Activated T-helper 1 cell treated with anti-CD3 and anti-CD28 coated beads, Interleukin-12 subunit alpha, Interleukin-12 subunit beta, Interleukin-2, Interleukin-4 antibody, amounts not matched to agents 30 ng/mL and 10 ng/mL and 1 ng/mL, durations not matched to agents 14 hours and 24 hours and 36 hours (primary cell): ENCODE measurements at places on chromosomes 7 and 10.

GRCh38 chr10:22824520-22824919, 103.3 kb upstream of the ARMC3 start:
- no peak for DNase-seq

- no peak for DNase-seq
These were observed 319.9 kb upstream of the COBL start for GRCh38 chr7:51636503-51636902.

GRCh38 chr7:74306730-74307469, 17.7 kb downstream of the CLIP2 start:
- no peak for DNase-seq

GRCh38 chr7:99124236-99124635, 19.7 kb downstream of the SMURF1 start:
- DNase-seq, result no peak

GRCh38 chr10:51367127-51367526, 292.8 kb downstream of the PRKG1 start:
- no peak for DNase-seq

GRCh38 chr10:99660662-99661376, 1.5 kb downstream of the ENTPD7 start:
- no peak for DNase-seq

DNA sequence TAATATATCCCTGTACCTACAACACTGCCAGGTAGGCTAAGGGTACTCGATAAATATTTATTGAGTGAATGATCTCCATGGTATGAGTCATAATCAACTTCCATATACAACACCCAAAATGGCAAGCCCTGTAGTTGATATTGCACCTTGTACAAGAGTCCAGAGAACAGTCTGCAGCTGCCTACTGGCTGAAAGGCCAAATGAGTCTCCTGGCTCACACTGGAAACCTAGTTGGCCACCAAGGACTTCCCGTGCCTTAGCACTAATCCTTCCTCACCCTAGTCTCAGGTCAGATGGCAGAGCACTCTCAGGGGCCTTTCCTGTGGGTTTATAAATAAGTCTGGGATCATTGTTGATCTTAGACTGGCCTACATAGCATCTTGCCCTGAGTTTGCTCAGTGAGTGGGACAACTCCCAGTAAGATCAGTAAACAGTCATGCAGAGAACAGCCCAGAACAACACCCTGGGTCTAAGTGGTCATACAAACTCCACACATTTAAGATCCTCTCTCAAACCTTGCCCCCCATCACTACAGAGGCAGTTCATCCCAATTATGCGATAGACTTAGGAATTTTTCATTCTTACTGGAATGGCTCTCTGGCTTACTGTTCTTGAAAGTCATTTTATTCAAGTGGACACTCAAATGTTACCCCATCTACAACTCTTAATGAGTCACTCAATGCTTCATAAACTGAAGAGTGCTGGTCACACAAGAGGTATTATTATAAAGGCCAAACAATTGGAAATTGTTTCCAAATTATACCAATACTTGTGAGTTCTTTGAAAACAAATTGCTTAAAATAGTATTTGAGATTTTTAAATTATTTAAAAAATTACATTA, 14.7 kb upstream of the SLC16A9 start:
- DNase-seq, result no peak

- no peak for DNase-seq
These were observed 66.5 kb downstream of the PPP1R9A start for GRCh38 chr7:94973844-94974243.

DNA sequence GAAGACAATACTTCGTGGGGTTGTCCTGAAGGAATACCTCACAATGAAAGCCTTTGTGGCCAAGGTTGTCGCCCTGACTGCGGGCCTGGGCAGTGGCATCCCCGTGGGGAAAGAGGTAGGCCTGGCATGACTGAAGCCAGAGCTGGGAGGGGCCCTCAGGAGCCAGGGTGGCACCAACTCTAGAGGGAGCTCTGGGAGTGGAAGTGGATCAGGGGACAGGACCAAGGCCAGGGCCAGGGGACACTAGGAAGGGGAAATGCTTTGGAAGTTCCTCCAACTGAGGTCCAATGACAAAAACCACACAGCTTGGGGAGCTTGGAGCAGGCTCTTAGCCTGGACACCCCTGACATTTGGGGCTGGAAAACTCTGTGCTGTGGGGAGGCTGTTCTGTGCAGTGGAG, 5.8 kb downstream of the CLCN1 start:
- DNase-seq, result no peak

- DNase-seq, result no peak
These were observed at the start of gene PAPSS2 for GRCh38 chr10:87659571-87660483. TSS of gene PAPSS2 (plus strand) at chr10:87659878. CDS start at chr10:87659982, 104 bp downstream.

GRCh38 chr10:121245754-121246153, 352.5 kb downstream of the FGFR2 start:
- DNase-seq, result no peak

DNA sequence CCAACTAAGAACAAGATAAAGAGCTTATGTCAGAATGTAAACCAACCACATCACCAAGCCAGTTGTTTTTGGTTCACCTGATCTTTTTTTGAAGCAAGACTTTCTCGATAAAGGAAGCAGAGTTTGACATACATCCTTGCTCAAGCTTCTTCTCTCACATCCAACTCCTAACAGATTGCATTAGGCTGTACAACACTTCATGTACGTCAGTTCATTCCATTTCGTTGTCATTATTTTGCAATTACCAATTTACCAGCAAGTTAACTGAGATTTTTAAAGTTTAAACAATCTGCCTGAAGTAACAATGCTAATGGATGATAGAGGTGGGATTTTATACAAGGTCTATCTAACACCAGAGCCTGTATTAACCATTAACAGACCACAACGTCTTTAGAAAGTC, 41.0 kb downstream of the NRAP start:
- no peak for DNase-seq

DNA sequence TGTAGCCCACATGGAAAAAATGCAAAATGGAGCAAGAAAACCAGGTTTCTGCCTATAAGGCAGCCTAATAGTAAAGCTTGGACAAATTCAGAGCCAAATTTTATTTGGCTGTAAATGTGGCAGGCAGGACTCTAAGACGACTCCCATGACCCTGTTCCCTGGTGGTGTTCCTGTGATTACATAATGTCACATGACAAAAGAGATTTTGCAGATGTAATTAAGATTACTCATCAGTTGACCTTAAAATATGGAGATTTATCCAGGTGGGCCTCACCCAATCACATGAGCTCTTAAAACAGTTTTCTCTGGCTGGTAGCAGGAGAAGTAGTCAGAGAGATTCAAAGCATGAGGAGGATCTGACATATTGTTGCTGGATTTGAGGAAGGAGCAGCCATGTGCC, 303.1 kb upstream of the IMMP2L start:
- DNase-seq, result no peak
